Activated CD8-positive, alpha-beta memory T cell treated with anti-CD3 and anti-CD28 coated beads for 4 hours (primary cell): ENCODE measurements at places on chromosomes 1 and 21.

DNA sequence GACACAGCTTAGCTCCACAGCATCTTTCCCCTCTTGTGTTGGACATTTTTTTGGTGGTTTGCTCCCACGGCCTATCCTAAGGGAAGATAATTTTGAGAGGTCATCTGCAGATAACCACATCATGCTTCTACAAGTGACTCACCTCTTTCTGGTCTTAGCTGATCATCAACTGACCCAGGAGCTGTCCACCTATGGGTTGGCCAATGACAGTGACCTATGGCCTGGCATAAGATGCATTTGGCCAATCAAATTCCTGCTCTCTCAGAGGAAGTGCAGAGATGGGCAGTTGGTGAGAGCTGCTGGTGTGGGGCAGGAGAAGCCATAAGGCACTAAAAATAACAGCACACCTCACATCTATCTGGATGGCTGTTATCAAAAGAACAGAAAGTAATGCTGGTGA lies 100.0 kb upstream of the CLDN14 start:
- DNase-seq: no peak

- DNase-seq: no peak
Observed at GRCh38 chr1:232548691-232549090, 81.2 kb downstream of the SIPA1L2 start.

GRCh38 chr1:56469640-56470371 lies 109.6 kb downstream of the PLPP3 start:
- no peak for DNase-seq

- DNase-seq: no peak
Observed at GRCh38 chr1:30161953-30162352, 561.4 kb downstream of the MATN1 start.

DNA sequence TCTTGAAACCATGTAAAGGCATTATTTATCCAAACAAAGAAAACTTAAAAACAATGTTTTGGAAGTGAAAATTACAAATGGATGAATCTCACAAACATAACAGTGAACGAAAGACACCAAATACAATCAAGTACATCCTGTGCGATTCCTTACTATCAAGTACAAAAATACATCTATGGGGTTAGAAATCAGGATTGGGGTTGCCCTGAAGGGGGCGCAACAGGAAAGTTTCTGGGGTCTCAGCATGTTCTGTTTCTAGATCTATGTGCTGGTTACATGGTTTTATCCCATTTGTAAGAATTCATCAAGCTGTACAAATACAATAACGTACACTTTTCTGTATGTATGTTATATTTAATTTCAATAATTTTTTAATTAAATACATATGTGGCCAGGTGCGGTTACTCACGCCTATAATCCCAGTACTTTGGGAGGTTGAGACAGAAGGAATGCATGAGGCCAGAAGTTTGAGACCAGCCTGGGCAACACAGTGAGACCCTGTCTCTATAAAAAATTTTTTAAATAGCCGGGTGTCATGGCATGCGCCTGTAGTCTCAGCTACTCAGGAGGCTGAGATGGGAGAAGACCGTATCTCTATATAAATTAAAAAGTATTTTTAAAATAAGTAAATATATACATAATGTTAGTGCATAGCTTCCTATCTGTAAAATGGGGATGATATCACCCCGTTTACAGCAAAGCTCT lies 121.5 kb upstream of the SOD1 start:
- no peak for DNase-seq

DNA sequence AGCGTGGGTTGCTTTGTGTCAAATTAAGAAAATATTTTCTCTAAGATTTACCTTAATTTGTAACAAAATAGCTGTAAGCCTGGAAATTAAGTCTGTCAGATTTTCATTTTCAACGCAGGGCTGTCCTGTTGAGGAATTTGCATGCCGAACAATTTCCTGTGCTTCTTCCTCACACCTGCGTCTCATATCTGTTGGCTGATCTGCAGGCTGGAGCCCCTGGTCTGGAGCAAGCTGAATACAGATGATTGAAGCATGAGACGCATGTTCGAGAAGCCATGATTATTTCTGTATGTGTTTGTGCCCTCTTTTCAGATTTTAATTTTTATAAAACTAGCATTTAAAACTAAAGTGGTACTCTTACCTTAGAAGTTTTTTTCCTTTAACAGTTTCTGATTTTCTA lies 9.8 kb downstream of the MIXL1 start:
- DNase-seq: no peak

DNA sequence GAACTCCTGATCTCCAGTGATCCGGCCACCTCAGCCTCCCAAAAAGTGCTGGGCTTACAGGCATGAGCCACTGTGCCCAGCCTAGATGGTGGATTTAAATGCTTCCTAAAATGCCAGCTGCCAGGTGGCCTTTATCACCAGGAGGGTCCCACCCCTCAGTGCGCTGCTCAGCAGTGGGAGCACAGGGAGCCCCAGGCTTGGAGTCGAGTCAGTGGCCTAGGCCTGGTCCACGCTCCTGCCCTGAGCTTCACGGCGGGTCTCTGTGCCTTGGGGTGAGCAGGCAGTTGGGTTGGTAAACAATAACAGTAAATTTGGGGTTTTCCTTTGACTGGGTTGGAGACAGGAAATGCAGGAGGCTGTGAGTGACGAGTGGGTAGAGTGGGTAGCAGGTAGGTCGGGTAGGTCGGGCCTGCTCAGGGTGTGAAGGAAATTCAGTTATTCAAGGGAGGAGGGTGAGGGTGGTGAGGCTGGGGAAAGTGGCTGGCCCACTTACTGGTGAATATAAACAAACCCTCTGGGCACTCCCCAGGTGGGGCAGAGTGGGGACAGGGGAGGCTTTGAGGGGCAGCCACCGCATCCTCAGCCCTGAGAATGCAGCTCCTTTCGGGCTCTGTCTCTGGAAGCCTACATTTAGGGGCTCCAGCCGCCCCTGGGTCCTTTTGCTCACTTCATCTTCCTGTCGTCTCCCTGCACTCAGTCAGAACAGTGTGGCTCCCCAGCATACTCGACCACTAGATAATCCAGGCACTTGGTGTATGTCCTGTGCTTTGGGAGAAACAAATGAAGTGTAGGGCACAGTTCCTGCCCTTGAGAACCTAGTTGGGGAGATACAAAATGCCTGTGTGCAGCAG lies 33.5 kb upstream of the IL19 start:
- DNase-seq: peak; percentile 52

GRCh38 chr21:43866260-43866629 lies 1.2 kb downstream of the AGPAT3 start:
- DNase-seq: no peak

DNA sequence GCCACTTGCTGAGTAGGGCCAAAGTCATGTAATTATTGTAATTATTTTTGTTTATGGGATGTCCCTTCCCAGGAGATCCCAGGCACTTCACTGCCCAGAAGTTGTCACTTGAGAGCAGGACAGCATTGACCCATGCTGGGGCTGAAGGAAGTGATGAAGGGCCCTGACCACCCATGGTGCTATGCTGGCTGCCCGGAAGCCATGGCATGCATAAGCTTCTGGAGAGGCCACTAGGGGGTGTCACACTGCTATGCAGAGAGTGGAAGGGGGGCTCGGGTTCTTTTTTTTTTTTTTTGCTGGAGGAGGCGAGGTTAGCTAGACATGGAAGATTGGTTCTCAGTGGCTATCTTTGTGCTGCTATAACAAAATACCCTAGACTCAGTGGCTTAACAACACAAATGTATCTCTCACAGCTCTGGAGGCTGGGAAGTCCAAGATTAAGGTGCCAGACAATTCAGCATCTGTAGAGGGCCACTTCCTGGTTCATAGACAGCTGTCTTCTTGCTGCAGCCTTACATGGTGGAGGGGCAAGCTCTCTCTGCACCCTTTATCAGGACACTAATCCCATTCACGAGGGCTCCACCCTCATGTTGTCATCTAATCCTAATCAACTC lies 84.9 kb downstream of the CNIH3 start:
- DNase-seq: no peak

DNA sequence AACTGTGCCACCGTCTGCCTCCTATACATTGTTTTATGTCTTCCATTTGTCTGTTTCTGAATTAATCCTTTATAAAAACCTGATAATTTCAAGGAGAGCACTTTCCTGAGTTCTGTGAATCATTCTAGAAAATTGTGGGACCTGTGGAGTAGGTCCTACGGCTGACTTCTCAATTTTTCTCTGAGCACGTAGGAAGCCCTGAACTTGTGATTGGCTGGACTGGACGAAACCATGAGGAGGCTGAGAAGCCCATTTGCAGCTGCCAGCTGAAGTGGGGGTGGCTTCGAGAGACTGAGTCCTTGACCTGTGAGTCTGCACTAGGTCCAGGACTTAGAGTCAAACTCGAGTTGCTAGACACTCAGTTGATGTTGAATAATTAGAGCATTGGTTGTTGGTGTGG lies 277.1 kb upstream of the NCAM2 start:
- DNase-seq: no peak

GRCh38 chr1:114156538-114157274 lies 3.0 kb upstream of the SYT6 start:
- DNase-seq: no peak

GRCh38 chr1:173479649-173480048 lies 2.5 kb downstream of the PRDX6 start:
- no peak for DNase-seq

GRCh38 chr1:210001751-210002150 lies 63.7 kb downstream of the SYT14 start:
- DNase-seq: no peak

DNA sequence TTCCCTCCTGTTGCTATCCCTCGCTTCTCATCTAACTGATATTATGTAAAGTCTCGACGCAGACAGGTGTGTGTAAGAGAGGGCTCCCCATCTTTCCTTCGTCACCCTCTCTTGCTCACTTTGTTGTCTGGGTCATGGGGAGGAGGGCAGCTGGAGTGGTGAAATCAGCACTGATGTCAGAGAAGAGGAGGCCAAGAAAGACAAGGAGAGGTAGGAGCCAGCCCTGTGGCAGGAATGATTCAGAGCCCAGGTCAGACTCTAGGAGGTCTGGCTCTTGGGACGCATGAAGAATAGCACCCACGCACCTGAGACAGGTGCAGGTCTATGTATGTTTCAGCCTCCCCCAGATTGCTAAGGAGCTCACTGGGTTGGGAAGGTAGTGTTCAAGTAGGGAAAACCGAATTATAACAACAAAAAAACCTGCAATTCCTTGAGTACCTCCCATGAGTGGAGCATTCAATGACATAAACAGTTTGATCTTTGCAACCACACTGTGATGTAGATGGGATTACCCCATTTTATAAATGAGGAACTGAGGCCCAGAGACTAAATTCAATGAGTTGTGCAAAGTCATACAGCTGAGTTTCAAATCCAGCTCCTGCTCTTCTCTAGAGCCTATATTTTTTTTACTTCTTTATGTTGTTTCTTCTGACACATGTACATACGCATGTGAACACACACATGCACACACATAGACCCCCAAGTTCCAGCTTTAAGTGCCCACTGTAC lies 10.4 kb downstream of the NUAK2 start:
- no peak for DNase-seq

GRCh38 chr1:8463144-8463927 lies 145.4 kb downstream of the SLC45A1 start:
- DNase-seq: no peak

DNA sequence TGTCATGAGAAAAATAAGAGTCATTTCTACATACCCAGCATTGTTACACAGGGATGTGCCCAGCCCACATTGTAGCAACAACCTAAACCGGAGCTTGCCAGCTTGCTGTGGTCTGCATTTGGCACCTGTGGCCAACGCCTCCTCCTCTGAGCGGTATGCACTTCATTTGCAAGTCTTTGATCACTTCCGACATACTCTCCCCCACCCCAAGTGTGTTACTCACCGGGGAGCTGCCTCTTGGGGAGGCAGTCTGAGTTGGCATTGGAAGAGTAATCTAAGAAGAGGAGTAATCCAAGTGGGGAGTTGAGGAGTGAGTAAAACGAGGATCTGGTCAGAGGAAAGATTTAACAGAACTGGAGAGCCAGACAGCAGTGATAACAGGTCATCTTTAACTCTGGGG lies 3.8 kb downstream of the BCL9 start:
- peak; percentile 91 for DNase-seq

GRCh38 chr1:1356166-1356795 lies 2.1 kb downstream of the MXRA8 start:
- DNase-seq: no peak

GRCh38 chr1:166906647-166907046 lies 30.6 kb upstream of the TADA1 start:
- DNase-seq: no peak

- DNase-seq: peak; percentile 23
Observed at GRCh38 chr1:212700892-212701819, 1.5 kb upstream of the BATF3 start.

DNA sequence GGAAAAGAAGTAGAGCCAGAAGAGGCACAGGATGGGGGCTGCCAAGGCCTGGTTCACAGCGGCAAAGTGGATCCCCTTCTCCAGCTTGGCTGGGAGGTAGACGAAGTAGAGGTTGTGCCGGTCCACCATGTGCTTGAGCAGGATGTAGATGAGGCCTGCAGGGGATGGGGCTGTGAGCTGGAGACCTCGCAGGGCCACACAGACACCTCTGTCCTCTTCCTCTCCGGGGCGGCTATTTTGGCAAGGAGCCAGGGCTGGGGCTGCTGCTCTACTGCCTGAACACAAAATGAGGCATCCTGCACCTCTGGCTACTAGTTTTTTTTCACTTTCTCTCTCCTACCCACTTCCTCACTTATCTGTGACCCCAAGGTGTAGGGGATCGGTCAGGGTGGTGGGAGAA lies 32.3 kb downstream of the TMEM63A start:
- peak; percentile 27 for DNase-seq

- DNase-seq: no peak
Observed at GRCh38 chr1:6111571-6111970, 65.9 kb downstream of the KCNAB2 start.

GRCh38 chr1:23611601-23612327 lies 52.5 kb upstream of the ID3 start:
- no peak for DNase-seq

GRCh38 chr1:59748123-59748522 lies 66.6 kb upstream of the HOOK1 start:
- DNase-seq: no peak

GRCh38 chr1:202575918-202576653 lies 134.2 kb downstream of the SYT2 start:
- no peak for DNase-seq

DNA sequence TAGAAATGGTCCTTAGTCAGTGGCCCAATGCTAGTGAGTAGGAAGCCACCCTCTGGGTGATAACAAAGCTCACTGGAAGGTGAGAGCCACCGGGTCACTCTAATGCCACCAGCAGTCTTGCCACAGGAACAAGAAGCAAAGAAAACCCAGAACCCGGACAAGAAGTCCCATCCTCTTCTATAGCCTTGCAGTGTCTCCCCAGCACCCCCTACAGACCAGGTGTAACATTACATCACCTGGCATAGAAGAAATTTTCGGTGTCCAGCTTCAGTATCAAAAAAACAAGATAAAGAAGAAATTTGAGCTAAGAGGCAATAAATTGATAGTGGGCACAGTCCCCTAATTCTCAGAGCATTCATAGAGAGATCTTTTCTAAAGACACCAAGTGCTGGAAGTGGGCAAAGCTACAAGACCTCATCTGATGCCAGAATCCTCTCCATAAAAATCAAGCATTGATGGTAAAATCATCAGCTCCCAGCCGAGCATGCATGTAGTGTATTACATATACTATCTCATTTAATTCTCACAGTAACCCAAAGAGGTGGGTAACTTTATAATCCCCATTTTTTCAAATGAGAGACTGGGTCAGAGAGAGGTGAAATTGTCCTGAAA lies 491.0 kb downstream of the MATN1 start:
- DNase-seq: no peak

- no peak for DNase-seq
Observed at GRCh38 chr21:46371204-46372013, 47.5 kb downstream of the PCNT start.
